ENCODE measurements at places on chromosomes 13 and 19.

DNA sequence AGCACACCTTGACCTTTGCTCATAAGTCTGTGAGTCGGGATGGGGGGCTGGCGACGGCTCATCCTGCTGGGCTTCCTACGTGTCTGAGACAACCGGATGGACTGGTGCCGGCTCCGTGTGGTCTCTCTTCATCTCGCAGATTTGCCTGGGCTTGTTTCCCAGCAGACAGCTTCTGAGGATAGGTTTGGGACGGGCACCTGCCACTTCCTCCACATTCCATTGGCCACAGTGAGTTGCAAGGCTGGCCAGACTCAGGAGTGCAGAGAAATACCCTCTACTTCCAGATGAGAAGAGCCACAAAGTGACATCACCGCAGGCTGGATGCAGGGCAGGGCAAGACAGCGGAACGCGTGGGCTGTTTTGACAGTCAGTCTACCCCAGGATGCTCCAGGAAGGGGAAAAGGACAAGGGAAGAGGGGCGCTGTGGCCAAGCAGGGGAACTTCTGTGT, 48.1 kb downstream of the IRS2 start:
- no peak for DNase-seq

DNA sequence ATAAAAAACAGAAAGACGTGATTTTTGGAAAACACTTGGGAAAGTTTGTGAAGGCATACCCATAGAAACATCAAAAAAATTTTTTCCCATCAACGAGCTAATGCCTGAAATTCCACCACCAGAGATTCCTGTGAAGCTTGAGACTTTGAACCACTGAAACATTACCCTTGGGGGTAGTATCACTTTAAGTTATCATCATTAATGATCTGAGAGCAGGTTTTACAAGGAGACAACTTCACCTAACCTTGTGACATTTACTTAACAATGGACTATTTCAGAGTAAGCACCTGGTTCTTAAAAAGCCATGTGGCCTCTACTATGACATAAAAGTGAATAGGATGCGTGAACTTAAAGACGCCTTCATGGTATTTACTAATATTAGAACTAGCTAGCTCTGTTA, 51.9 kb downstream of the DOCK9 start:
- no peak for DNase-seq

DNA sequence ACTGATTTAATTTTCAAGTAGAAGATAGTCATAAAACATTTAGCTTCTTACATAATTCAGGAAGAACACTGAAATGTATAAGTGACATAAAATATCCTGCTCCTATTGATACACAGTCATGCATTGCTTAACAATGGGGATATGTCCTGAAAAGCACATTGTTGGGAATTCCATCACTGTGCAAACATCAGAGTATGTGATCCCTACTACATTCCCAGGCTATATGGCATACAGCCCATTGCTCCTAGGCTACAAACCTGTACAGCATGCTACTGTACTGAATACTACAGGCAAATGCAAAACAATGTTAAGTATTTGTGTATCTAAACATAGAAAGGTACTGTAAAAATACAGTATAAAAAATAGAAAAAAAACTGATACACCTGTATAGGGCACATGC, 723.9 kb upstream of the ARGLU1 start:
- DNase-seq: no peak

- no peak for DNase-seq
Observed at GRCh38 chr13:53907891-53908290, 879.3 kb downstream of the OLFM4 start.

GRCh38 chr19:17869114-17869608, 2.6 kb upstream of the SLC5A5 start:
- DNase-seq: no peak

GRCh38 chr19:4755459-4755858, 31.8 kb upstream of the DPP9 start:
- DNase-seq: no peak

- DNase-seq: no peak
Observed at GRCh38 chr13:25232937-25233515, 54.3 kb downstream of the MTMR6 start.

DNA sequence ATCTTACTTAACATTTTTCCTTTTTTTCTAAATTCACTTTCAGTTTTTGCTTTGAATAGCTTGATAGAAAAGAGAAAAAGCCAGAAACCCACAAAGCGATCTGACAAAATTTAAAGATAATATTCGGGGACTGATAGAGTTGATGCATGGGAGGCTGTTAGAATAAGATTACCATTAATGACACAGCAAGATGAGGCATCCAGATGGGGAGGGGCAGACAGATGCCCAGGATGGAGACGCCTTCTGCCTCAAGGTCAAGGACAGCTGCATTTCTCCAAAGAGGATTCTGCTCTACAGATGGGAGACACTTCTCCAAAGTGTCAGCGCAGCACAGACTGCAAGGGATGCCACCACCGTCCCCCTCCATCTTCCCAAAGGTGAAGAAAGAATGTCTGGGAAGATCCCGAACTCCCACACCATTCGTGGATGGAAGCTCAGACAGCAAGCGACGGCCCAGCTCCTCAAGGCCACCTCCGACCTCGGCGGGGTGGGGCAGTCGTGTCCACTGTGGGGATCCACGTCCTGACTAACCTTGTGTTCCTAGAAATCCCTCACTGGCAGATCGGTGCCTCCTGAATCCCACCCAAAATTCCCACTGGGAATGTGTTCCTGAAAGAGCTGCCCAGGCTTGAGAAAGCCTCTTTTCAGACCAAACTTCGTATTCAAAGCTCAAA, 32.9 kb downstream of the NAXD start:
- no peak for DNase-seq

DNA sequence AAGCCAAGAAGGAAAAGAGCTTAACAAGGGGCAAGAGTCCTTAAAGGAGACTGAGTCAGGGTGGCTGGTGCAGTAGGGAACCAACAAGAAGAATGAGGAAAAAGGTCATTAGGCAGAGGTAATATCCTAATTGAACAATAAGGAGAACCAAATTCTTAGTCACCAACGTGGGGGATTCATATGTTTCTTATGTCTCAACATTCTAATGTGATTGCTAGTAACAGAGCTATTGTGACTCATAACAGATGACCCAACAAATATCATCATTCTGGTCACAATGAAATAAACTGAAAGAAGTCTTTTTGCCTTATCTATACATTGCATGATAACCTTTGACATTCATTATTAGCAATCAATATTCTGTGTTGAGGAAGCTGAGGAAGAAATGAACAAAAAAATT, 101.6 kb downstream of the RAP2A start:
- no peak for DNase-seq

DNA sequence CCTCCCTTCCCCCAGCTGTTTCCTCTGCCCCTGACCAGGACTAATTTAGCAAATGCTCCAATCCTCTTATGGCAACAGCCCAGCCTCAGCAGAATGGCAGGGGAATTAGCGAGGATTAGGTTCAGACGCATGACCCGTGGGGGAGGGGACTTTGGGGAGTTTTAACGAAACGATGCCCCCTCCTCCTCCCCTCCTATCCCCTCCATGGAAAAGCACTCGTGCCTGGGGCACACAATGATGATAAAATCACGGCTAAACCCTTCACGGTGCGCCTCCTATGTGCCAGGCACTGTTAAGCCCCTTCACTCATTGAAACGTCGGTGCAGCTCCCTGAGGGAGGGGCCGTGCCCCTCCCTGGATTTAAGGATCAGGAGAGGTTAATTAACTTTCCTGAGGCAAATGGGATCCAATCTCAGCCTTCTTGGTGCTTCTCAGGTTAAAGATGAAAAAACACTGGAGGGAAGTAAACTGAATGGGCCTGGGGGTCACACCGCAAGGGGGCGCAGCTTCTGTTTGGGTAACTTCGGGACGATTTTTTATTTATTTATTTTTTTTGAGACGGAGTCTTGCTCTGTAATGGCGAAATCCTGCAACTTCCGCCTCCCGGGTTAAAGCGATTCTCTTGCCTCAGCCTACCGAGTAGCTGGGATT, 10.1 kb upstream of the TPRX2 start:
- no peak for DNase-seq

DNA sequence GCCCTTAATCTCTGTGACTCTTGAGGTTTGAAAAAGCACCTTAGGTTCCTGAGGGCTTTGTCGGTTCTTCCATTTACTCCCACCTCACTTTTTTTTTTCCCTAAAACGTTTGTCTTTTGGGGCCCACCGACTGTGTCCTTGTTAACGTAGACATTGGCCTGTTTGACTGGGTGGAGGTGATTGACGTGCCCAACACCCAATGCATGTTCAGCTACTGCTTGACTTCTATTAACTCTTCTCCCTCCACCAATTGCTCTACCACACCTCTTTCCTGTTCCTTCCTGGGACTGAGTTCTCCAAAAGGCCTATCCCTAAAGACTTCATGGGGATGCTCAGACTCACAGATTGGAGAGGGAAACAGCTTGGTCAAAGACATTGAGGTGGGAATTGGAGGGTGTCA, 17.3 kb downstream of the CKM start:
- DNase-seq: no peak

- DNase-seq: no peak
Observed at GRCh38 chr19:3641515-3642269, 15.1 kb upstream of the CACTIN start.

GRCh38 chr13:80341756-80342370, 937 bp upstream of the SPRY2 start:
- DNase-seq: no peak

DNA sequence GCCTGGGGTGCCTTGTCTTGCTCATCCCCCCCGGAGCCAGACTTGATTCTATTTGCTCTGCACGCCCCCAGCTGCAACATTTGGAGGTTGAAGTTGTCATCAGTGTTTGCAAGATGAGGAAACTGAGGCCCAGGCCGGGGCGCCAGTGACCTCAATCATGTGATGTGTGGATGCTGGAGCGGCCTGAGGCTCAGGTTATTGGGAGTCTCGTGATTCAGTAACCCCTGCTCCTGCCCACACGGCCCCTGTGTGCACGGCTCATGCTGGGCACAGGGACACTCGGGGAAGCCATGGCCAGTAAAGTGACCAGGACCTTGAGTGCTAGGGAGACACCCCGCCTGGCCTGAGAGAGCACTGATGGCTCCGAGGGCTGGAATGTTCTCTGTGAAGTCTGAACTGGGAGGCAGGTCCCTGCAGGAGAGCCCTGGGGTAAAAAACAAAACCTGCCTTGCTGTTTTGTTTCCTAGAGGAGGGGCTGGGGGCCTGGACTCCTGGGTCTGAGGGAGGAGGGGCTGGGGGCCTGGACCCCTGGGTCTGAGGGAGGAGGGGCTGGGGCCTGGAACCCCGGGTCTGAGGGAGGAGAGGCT, 1.9 kb downstream of the FGF21 start:
- DNase-seq: no peak

- DNase-seq: no peak
Observed at GRCh38 chr13:30292325-30292724, 15.0 kb downstream of the KATNAL1 start.

GRCh38 chr19:30731591-30731990, 359.4 kb downstream of the ZNF536 start:
- no peak for DNase-seq

DNA sequence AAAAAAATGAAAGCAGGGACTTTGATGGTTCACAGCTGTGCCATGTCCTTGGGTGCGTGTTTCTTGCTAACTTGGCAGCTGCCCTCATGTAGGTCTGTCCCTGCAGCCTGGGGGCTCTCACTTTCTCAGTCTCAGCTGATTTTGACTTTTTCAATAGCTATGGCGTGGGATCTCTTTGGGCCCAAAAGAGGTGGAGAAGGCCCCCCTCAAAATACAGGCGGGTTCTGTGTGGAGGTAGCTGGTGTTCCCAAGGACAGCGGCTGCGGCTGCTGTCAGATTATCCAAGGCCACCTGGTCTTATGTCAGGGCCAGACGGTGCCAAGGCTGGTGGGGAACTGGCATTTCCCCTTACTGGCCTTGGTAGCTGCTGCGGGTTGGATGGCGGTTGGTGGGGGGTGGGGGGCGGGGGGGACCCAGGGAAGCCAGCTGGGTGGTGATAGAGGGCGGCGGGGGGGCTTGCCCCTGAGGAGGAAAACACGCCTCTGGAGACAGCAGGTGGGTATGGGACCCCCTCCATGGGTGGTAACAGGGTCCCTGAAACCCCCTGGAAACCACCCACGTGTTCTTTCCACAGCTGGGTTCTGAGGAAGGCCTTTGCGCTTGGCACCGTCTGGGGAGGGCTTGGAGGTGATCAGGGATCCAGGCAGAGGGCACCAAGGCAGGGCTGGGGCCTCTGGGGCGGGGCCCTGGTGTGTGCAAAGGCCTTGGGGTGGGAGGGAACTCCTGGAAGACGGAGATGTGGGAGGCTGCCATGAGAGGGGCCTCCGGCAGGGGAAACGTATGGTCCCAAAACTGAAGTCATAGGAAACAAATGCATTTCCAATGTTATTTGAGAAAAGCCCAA, 4.1 kb downstream of the TIMM13 start:
- DNase-seq: no peak

GRCh38 chr13:94886191-94886590, 173.8 kb upstream of the SOX21 start:
- DNase-seq: no peak

DNA sequence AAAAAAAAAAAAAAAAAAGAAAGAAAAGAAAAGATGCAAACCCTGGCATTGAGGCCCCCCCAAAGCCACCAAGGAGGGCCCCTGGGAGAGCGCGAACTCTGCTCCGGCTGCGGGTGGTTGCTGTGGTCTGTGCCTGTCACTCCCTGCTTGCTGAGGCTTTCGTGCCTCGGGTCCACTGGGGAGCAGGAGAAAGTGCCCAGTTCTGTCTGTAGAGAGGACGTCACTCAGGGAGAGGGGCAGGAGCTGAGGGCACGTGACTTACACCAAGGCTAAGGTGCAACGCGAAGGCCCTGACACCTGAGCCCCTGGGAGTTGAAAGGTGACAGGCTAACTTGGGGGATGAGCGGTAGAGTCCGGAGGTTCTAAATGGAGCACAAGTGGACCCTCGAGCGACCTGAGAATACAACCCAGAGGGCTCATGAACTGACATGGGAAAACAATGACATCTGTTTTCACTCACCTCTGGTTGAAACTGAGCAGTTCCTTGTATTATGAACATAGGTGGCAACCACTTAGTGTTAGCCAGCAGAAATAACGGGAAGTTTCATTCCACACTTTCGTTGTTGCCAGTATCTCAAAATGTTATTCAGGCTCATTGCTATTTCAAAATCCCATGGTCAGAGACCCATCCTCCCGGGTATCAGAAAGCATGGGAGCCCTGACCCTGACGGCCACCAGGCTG, 69.2 kb upstream of the TM9SF2 start:
- no peak for DNase-seq

DNA sequence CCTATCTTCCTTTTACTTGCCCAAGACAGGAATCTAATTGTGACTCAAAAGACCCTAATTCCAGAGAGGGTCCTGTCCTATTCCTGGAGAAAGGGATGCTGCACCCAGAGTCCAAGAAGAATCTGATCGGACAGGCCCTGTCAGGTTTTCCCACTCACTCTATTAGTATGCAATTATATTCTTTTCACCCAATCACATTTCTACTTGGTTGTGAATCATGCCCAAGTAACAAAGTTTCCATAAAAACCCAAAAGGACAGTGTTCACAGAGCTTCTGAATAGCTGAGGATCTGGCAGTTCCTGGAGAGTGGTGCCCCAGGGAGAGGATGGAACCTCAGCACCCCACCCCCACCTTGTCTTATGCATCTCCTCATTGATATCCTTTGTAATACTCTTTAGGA, 135.3 kb upstream of the SLITRK5 start:
- no peak for DNase-seq
